ENCODE measurements at places on chromosomes 6 and 20. TPM values are rescaled to one million over a fixed set of nuclear protein-coding genes. Genes with fewer than 3 reads are reported as not detected.
A peak's percentile ranks its signal among the peaks of the same experiment; 100 is the strongest.

GRCh38 chr20:46894579-46894958 is at the start of gene EYA2:
TSS of gene EYA2 (plus strand) at chr20:46894843. CDS start at chr20:46990011, 95,168 bp downstream.
- no peaks in the 10 kb centered on the region for H3K36me3 ChIP-seq
- no peak for DNase-seq
- H3K4me1 ChIP-seq: peaks cover 18% of the 10 kb centered on the region
- peak within 1 kb of the TSS; percentile 5 for H3K27ac ChIP-seq
- H3K4me3 ChIP-seq: peak within 1 kb of the TSS; percentile 43

DNA sequence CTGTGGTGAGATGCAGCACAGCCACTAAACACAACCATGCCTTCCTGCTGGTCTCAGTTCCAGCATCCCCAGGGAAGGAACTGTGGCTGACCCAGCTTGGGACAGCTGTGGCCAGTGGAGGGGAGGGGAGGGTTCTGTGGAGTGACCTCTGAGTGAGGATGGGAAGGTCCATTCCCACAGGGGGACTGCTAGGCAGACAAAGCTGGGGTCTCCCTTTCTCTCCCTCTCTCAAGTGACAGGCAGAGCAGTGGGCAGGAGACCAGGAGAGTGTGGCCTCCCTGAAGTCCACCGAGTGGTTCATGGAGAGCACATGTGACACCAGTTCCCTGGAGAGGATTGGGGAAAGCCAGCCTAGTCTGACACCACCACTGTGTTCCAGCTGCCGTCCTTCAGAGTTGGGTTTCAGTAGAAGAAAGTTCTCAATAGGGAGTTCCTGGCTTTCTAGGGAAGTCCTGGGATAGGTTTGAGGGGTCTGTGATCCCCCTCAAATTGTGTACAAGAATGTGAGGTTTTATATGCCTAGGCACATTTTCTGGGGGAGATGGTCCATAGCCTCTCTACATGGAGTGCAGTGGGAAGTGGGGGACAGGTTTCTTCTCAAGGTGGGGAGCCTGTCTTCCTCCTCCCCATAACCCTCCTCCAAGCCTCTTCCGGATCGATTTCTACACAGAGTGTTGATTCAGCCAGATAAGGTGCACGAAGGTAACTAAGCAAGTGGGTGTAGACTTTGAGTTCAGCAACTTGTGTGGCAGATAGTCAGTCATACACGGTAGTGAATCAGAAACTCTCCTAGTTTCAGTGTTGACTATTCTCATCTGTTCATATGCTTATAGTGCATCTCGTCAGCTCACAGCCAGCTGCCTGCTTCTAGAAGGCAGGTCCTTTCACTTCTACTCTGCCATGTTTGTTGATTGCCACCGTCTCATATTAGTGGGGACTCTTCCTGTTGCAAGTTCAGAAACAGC is 18.9 kb downstream of the MANBAL start:
- no peak overlapping the region for H3K27ac ChIP-seq
- no peaks in the 10 kb centered on the region for H3K36me3 ChIP-seq
- peaks cover 64% of the 10 kb centered on the region for H3K4me1 ChIP-seq
- H3K27me3 ChIP-seq: no peaks in the 10 kb centered on the region
- DNase-seq: peak; percentile 37
- H3K4me3 ChIP-seq: no peak overlapping the region

DNA sequence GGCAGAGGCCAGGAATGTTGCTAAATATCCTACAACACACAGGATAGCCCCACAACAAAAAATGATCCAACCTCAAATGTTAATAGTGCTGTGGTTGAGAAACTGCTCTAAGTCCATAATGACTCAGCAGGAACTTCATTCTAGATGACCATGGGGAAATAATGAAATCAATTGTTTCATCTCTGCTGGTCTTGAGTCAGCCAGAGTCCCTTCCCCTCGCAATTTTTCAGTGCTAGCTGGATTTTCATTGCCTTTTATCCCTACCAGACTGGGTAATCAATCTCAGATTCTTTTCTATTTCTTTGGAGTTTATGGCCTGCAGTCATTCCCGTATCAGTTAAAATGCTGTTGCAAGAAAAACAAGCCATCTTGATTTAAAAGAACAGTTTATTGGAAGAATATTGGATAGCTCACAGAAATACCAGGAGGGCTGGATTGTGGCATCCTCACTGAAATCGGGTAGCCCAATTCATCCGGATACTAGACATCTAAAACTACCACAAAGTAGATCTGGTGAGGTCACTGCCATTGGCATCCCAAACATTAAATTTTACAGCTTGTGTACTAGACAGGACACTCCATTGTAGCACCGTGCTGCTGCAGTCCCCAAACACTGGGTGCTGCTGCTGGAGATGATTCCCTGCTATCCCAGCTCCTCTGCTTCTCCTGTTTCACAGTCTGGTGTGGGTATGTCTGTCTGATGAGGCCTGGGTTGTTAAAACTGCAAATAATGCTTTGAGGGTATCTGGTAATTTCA is 30.3 kb upstream of the POPDC3 start:
- H3K4me1 ChIP-seq: no peaks in the 10 kb centered on the region
- H3K27ac ChIP-seq: no peak overlapping the region
- no peak overlapping the region for H3K4me3 ChIP-seq
- no peaks in the 10 kb centered on the region for H3K27me3 ChIP-seq
- H3K36me3 ChIP-seq: no peaks in the 10 kb centered on the region
- no peak for DNase-seq

GRCh38 chr20:62368392-62368975 is 1.4 kb upstream of the LAMA5 start:
- H3K36me3 ChIP-seq: no peaks in the 10 kb centered on the region
- DNase-seq: peak; percentile 91
- no peaks in the 10 kb centered on the region for H3K27me3 ChIP-seq
- H3K4me1 ChIP-seq: peaks cover 89% of the 10 kb centered on the region
- H3K4me3 ChIP-seq: peak overlapping the region; percentile 98
- H3K27ac ChIP-seq: peak overlapping the region; percentile 98

- H3K36me3 ChIP-seq: no peaks in the 10 kb centered on the region
- no peaks in the 10 kb centered on the region for H3K4me1 ChIP-seq
- no peak for DNase-seq
- H3K27me3 ChIP-seq: no peaks in the 10 kb centered on the region
- H3K4me3 ChIP-seq: no peak overlapping the region
Observed at GRCh38 chr6:13536796-13537526, 37.4 kb upstream of the SIRT5 start.

Gene NKAIN2
- 0.82 TPM for total RNA-seq

DNA sequence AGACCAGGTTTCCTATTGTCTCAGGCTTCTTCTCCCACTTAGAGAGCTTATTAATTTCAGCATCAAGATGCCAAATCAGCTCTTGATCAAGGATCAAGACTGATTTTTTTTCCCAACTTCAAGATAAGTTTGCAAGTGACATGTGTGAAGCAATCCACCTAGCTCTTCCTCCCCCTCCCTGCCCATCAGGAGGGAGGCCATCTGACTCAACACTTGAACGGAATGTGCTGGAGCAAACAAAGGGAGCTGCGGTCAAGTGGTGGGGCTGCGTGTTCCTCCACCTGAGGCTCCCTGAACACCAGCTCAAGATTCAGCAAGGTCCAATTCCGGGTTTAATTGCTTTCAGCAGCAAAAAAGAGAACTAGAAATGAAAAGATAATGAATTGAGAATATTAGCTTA is 38.7 kb downstream of the TTI1 start:
- no peak overlapping the region for H3K27ac ChIP-seq
- peaks cover 25% of the 10 kb centered on the region for H3K4me1 ChIP-seq
- H3K36me3 ChIP-seq: peaks cover 71% of the 10 kb centered on the region
- no peak for DNase-seq
- no peaks in the 10 kb centered on the region for H3K27me3 ChIP-seq
